ENCODE measurements at places on chromosomes 7 and 10. TPM values are rescaled to one million over a fixed set of nuclear protein-coding genes. Genes with fewer than 3 reads are reported as not detected.
A peak's percentile ranks its signal among the peaks of the same experiment; 100 is the strongest.

- no peak for DNase-seq
Observed at GRCh38 chr7:126378642-126379041, 874.1 kb downstream of the GRM8 start.

PRKG1 gene
- 45.6 TPM for total RNA-seq

DNA sequence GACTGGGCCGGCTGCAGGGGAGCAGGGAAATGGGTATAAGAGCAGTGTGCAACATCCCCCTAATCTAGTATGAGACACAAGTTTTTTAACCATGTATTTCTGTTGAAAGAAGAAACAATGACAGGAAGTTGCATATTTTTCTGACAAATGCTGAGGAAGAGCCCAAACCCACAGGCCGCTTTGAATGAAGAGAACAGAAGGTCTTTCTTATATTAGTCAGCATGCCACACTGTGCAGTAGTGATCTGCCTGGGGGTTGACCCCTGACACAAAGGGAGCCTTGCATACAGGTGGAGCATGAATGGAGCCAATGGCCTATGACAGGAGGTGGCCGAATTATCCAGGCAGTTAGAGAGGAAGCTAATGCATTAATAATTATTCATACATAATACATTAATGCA lies 518.3 kb downstream of the PLXDC2 start:
- no peak for DNase-seq

DNA sequence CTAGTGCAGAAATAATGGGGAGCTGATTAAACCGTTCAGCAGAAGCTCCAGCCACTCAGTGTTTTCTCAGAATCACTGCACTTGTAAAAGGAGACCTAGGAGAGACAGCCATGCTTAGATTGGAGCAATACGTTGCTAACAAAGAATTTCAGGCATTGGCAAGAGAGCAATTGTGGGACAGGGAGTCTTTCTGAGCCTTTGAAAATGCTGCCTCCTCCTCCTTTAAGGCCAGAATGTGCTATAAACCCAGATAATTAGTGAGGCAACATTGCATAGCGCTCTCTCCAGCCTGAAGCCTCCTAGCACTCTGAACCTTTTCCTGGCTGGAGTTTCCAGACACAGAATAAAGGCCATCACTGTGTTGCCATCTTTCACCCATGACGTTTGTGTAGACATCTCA lies 18.5 kb upstream of the PTPRN2 start:
- DNase-seq, result peak; percentile 5

DNA sequence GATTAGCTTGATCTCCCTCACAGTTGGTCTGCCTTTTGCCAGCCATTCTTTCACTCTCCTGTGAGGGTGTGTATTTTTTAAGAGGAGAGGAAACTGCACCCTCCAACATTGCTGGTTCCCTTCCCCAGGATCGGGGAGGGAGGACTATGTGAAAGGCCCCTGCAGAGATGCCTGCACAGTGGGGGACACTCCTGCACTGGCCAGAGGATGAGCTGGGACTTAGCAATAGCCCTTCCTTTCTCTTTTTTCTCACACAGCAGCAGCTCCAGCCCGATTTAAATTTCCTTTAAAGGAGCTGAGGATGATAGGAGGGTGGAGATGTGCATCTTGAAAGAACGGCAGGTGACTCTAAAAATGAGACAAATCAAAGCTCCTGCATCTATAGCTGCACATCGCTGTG lies 18.7 kb downstream of the SORCS3 start:
- no peak for DNase-seq

DNA sequence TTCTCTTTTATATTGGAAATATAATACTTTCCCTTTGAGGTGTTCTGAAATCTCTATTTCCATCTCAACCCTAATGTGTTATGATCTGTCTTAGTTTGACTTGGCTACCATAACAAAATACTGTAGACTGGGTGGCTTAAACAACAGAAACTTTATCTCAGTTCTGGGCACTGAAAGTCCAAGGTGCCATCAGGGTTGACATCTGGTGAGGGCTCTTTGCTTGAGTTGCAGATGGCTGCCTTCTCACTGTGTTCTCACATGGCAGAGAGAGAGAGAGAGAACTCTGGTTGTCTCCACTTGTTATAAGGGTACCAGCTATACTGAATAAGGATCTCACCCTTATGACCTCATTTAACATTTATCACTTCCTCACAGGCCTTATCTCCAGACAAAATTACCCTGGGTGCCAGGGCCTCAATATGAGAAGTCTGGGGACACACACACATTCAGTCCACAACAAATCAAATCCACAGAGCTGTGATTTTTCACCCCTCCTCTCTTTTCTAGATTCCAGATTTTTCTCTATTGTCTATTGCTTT lies 104.5 kb downstream of the SRI start:
- no peak for DNase-seq

PNLIPRP1 gene
- total RNA-seq, result not detected

DNA sequence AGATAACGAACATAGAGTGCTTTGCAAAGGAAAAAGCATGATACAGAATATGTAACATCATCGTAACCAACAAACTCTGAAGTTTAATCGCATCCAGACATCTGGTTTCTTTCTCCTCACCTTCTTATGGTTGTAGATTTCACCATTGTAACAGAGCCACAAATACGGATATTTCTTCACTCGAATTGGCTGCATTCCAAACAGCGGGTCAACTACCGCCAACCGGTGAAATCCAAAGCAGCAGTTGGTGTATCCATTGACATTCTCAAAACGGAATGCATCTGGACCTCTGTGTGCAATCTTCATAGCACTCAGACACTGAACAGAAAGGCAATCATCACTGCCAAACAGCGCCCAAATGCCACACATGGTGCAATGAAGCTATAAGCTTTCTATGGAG lies 3.4 kb downstream of the ASNS start:
- no peak for DNase-seq

GRCh38 chr7:50393547-50394252 lies 56.5 kb downstream of the FIGNL1 start:
- no peak for DNase-seq

LEP gene
- total RNA-seq, result under 0.01 TPM

DNA sequence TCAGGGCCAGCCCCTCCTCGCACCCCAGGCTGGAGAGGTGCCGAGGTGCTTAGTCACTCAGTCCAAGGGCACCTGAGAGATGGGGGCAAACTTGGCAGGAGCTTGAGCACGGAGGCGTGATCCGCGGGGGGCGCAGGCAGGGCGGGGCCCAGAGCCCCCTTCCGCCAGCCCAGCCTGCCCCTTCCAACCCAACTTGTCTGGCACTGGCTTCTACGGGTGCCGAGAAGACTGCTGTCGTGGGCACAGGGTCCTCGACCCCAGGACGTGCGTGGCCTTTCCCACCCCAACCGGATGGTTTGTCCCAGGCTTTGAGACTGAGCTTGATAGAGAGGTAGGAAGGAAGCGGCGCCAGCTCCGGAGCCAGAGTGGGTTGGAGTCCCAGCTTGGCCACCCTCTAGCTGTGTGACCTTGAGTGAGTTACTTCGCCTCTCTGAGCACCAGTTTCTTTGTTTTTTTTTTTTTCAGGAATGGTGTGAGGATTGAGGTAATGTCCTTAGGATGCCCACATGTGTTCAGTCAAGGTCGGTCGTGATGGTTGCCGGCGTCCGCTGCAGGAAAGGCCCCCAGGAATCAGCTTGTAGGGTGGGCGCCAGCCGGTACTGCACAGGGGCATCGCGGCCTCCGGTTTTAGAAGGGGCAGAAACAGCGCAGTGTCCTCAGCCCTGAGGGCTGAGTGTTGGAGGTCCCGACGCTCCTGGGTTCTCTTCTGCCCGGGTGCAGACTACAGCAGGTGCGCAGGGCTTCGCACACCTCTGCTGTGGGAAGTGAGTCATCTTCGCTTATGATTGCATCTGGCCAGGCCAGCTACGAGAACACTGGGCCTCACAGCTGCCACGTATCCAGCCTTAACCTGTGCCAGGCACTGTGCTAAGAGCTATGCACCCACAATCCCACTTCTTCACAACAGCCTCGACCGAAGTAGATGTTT lies 28.6 kb upstream of the VAX1 start:
- DNase-seq, result no peak

TLX1 gene
- total RNA-seq, result not detected

DNA sequence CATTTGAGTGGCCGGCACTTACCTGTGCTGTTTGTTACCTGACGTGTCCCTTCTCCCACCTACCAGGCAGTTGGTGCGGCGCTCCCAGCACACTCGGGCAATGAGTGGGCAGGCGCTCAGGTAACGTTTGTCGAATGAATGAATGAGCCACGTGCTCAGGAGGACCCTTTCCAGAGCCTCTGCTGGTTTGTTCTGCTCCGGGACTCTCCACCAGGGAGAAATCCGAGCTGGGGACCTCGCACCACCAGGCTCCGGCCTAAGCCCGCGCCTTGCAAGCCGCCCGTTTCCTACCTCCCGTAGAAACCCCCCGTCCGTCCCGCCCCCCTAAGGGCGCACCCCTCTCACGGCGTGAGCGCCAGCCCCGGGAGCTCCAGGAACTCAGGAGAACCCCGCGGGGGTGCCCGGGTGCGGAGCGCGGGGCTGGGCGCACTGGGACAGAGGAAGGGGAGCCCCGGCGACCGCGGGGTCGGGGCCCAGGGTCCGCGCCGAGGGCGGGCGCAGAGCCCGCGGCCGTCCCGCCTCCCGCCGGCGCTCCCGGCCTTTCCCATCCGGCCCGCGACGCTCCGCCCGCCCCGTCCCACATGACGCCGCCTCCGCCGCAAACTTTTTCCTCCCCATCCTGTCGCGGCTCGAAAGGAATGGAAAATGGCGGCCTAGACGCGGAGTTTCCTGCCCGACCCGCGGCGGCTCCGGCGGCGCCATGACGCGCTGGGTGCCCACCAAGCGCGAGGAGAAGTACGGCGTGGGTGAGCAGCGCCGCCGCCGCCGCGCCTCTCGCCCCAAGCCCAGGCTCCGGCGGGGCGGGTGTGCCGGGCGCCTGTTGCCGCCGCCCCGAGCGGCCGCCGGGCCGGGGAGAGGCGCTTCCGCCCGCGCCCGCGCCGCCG lies at the start of gene DOCK1:
DOCK1 (plus strand) TSS at position 611 of the 884 bp plus-strand sequence; CDS start at position 701, 90 bp downstream.
- peak; percentile 61 for DNase-seq

FEZF1 gene
- not detected for total RNA-seq

GRCh38 chr10:79202188-79203013 lies 133.6 kb downstream of the ZMIZ1 start:
- peak; percentile 55 for DNase-seq

- no peak for DNase-seq
Observed at GRCh38 chr7:64879086-64879730, 23.9 kb upstream of the ZNF273 start.

DNA sequence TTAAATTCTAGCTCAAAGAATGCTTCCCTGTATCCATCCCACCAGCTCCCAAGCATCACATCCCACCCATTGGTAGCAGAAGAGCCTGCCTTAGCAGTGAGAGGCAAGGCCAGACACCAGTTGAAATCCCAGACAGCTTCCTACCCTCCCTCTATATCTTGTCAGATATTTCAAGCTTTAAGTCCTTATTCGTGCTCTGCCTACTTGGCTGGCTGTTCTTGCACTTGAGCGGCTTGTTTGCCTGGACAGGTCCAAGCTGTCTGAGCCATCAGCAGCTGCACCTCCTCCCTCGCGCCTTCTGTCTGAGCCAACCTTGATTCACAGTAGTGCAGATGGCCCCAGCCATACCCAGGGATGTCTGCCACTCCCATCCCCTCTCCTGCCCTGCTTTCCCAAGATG lies 16.4 kb downstream of the LRRC4 start:
- DNase-seq, result no peak

DNA sequence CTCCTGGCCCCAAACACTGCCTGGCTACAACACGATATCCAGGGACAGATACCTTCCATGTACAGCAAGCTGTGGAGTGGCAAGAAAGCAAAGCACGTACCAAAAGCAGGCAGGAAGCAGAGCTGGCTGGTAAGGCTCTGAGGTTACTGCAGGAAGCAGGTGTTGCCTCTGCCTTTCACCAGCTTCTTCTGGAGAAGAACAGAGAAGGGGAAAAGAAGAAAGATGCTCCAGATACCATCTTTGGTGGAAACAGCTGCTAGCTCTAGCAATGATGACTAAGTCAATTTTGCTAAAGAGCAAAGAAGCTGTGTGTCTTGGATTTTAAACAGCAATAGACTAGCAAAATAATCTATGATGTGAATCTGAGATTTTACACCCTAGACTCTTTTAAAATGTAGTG lies 34.9 kb upstream of the PRSS1 start:
- no peak for DNase-seq
